Stimulated activated CD8-positive, alpha-beta memory T cell treated with anti-CD3 and anti-CD28 coated beads, Interleukin-15, amount 100 ng/mL, for 4 hours (primary cell): ENCODE measurements at places on chromosomes 12 and 14.

DNA sequence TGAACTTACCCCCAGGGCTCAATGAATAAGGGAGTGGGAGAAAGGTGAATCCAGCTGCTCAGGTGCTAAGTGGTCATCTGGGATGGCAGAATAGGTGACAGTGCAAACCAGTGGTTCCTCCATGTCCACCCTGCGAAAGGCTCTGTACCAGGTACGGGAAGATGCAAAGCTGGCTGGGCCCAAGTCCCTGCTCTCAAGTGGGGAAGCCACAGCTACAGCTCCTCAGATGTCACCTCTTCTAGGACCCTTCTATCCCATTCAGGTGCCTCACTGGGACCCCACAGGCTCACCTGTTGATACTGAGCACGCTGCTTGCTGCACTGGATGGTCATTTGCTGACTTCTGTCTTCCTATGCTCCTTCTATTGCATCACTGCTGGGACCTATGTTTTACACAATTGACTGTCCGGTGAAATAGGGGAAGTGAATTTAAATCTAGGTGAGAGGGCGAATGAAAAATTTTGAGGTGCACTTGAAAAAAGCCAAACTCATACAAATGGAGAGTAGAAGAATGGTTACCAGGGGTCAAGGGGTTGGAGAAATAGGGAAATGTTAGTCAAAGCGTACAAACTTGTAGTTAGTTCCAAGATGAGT is 20.3 kb upstream of the PPP4R4 start:
- no peak for DNase-seq

- no peak for DNase-seq
These were observed 1.7 kb downstream of the NDRG2 start for GRCh38 chr14:21023174-21023573.

- no peak for DNase-seq
These were observed 98.1 kb downstream of the GAS2L3 start for GRCh38 chr12:100671396-100672074.

DNA sequence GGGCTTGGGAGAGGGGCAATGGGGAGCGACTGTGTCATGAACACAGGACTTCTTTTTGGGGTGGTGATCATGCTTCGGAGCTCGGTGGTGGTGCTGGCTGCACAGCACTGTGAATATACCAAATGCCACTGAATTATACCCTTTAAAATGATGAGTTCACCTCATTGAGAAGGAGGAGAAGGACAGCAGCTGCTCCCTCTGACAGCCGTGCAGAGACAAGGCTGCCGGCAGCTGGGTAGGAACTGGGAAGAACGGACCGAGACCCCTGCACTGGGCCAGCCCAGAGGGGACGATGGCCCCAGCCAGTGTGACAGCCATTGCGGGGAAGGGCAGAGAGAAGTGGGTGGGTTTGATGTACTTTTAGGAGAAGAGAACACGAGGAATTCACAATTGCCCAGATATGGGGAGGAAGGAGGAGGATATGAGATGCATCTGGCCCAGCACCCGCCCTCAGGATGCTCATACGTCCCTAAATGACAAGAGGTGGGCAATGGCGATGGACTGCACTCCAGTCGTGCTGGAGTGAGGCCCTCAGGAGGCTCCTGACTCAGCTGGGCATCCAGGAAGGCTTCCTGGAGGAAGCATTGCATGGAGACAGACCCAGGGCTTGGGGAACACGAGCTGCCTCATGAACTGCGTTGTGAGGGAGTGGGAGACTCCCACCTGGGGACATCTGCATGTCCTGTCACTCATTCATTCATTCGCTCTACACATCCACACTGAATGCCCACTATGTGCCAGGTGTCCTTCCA is 64.3 kb upstream of the C14orf180 start:
- no peak for DNase-seq

GRCh38 chr12:40730281-40730680 is 38.0 kb downstream of the CNTN1 start:
- no peak for DNase-seq

DNA sequence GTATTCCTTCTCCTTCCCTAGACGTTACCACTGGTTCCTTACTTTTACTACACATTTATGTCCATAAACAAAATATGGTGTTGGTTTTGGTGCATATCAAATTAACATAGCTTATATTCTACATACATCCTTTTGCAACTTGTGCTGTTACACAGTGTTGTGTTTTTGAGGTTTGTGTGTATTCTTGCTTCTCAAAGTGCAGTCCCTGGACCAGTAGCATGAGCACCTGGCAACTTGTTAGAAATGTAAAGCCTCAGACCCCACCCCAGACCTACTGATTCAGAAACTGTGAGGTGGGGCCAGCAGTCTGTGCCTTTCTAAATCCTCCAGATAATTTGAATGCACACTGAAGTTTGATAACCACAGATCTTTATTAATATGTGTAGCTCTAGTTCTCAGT is 65.9 kb downstream of the RNFT2 start:
- no peak for DNase-seq
